ENCODE measurements at places on chromosomes 12 and 14.

- DNase-seq, result no peak
Observed at GRCh38 chr12:128930606-128931005, 77.3 kb downstream of the GLT1D1 start.

GRCh38 chr14:56422703-56423213 is 156.8 kb upstream of the TMEM260 start:
- DNase-seq, result peak; percentile 36

- no peak for DNase-seq
Observed at GRCh38 chr12:55762646-55763045, 19.7 kb downstream of the GDF11 start.

DNA sequence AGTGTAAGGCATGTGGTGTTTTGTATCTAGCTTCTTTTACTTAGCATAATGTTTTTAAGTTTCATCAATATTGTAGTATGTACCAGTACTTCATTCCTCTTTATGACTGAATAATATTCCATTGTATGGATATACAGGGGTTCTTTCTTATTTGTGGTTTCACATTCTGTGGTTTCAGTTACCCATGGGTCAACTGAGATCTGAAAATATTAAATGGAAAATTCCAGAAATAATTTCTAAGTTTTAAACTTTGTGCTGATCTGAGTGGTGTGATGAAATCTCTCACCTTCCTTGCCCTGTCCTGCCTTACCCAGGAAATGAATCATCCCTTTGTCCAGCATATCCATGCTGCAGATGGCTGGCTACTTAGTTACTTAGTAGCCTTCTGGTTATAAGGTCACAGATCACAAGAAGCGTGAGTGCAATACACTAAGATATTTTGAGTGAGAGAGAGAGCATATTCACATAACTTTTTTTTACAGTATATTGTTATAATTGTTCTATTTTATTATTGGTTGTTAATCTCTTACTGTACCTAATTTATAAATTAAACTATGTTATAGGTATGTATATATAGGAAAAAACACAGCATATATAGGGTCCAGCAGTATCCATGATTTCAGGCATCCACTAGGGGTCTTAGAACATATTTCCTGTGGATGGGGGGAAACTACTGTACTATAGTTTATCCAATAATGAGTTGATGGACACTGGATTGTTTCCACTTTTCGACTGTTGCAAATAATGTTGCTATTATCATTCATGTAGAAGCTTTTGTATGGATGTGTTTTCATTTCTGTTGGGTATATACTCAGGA is 59.6 kb upstream of the LRTM2 start:
- no peak for DNase-seq

- DNase-seq, result no peak
Observed at GRCh38 chr12:66210840-66211239, 21.8 kb downstream of the IRAK3 start.

GRCh38 chr14:69692594-69692993 is 74.3 kb upstream of the SRSF5 start:
- no peak for DNase-seq

GRCh38 chr12:65963862-65964240 is 139.6 kb downstream of the HMGA2 start:
- DNase-seq, result no peak

- DNase-seq, result no peak
Observed at GRCh38 chr12:23987046-23987445, 37.6 kb upstream of the SOX5 start.

GRCh38 chr12:131616043-131616700 is 94.7 kb upstream of the SFSWAP start:
- no peak for DNase-seq

- DNase-seq, result no peak
Observed at GRCh38 chr12:71160585-71160984, 2.8 kb upstream of the TSPAN8 start.

DNA sequence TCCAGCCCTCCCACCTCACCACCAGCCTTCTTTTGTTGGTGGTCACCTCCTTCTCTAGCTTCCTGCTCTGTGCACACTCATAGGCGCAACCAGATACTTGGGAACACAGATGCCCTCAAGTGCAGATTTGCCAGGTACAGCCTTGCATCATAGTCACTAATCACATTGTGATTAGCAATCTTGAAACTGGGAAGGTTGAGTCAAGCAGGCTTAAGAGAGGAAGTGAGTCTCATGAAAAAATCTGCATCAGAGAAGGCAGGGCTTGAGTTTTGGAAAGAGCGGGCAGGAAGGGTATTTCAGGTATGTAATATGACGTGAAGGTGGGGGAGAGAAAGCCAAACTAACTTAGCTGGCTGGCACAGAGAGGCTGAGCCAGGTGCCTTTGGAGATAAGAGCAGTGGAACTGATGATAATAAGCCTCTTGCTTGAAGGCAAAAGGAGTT is 2.7 kb upstream of the RABGGTA start:
- peak; percentile 19 for DNase-seq
